ENCODE measurements at places on chromosomes 12 and 14.
A peak's percentile ranks its signal among the peaks of the same experiment; 100 is the strongest.

DNA sequence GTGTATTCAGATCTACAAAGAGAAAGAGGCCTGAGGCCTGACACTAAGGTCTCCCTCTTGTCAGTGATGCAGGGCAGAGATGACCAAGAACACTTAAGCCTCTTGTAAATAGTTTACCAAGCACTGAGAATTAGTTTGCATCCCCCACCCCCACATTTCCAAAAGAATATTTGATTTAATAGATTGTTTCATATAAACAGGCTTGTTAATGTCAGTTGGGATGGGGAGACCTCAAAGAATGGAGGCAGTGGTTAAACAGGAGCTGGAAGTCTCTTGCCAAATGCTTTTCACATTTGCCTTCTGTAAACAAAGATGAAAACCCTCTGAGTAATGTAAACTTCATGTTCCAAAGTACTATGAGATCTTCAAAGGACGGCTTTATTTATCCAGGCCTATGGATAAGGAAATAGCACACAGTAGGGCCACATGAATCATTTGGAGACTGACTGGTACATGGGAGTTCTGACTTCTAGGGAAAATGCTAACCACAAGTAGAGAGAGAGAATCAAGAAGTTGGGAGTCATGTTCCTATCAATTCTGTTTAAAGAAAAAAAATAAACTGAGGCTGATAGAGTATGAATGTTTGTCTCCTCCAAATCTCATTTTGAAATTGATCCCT lies 234.7 kb downstream of the ANO2 start:
- no peak for DNase-seq

DNA sequence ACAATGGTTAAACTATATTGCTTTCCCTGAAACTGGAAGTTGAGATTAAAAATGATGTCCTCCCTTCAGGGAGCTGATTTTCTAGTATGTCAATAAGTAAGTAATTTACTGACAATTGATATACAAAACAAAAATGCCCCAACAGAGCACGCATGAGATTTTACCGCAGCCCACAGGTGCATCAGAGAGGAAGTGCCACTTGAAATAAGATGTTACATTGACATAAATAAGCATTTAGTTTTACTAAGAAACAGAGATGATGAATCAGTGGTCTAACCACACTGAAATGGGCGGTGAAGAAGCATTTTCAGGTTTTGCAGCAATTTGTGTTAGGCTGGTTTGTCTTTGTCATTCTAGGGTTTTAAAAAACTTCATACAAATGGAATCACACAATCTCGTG lies 8.8 kb upstream of the CLECL1 start:
- no peak for DNase-seq

- no peak for DNase-seq
Observed at GRCh38 chr14:65035049-65035448, 48.4 kb downstream of the FNTB start.

DNA sequence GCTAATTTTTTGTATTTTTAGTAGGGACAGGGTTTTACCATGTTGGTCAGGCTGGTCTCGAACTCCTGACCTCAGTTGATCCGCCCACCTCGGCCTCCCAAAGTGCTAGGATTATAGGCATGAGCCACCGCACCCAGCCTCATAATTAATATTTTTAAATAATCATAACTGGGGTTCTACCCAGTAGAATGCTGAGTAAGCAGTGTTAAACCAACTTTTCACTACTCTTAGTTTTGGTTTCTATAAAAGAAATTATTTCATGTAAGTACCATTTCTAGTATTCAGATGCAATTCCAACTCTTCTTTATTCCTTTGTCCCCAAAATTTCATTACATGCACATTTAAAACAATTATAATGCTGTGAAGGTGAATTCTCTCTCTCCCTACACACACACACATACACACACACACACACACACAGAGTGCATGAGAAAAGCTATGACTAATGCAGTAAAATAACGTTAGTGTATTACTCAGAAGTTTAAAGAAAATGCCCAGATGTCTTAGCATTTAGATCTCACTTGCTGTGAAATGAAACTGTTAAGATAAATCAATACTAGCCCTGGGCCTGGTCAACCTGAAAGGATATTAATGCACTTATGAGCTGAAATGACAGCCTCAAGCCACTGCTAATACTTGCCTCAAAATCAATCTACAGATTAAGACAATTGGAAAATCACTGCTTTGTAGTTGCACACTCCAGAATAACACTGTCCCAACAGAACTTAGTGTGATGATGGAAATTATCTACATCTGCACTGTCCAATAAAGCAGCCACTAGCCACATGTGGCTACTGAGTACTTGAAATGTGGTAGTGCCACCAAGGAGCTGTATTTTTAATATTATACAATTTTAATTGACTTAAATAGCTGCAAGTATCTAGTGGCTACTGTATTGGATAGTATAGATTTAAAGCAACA lies 36.0 kb downstream of the PTPN21 start:
- peak; percentile 26 for DNase-seq

DNA sequence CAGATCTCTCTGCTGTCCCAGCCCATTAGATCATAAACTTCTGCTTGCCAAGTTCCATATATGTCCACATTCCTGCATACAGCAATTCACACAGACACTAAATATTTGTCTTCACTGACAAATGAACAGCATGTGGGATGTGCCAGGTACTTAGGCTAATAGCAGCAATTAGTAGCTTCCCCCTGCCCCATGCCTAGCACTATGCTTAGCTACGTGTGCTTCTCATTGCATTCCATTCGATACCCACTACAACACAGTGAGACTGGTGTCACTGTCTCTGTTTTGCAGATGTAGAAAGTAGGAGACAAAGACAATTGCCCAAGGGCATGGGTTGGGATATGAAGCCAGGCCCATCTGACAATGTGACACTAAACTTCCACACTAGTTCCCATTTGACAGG lies 308.4 kb downstream of the BCL11B start:
- no peak for DNase-seq

DNA sequence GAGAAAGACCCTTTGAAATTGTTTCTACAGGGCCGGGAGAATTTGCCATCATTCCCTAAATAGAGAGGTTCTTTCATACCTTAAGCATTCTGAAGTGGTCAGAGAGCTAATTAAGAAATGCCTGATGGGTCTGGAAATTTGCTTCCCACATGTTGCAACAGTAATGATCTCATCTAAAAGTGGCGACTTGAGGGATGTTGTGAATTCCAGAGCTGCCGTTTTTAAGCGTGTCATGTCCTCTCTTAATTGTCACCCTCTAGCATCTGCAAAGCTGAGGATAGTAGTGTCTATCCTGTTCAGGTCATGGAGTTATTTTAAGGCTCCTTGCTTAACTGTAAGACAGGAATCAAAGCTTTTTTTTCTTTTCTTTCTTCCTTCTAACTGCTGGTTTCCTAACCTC lies 60.4 kb downstream of the FOS start:
- peak; percentile 71 for DNase-seq

DNA sequence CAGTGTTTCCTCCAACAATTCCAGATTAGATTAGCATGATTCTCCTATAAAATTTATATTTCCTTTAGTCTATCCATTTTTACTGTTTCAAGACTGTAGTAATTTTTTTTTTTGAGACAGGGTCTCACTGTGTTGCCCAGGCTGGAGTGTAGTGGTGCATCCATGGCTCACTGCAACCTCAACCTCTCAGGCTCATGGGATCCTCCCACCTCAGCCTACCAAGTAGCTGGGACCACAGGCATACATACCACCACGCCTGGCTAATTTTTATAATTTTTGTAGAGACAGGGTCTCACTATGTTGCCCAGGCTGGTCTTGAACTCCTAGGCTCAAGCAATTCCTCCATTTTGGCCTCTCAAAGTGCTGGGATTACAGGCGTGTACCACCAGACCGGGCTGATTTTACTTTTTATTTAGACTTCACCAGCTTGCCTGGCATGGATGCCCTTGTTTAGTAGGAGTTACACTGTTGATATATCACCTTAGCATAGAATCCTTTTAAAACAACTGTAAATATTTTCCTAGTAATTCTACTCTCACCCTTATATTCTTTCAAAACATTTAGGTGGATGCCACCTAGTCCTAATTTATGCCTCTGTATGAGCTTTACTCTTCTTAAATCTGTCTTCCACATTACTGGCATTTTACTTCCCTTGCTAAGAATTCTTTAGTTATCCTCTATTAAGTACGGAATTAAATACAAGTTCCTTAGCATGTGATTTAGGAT lies 55.8 kb upstream of the LIMA1 start:
- DNase-seq: no peak

Measured in BJ (cell line).